GM04503 (cell line): ENCODE measurements at places on chromosomes 3 and 15.

DNA sequence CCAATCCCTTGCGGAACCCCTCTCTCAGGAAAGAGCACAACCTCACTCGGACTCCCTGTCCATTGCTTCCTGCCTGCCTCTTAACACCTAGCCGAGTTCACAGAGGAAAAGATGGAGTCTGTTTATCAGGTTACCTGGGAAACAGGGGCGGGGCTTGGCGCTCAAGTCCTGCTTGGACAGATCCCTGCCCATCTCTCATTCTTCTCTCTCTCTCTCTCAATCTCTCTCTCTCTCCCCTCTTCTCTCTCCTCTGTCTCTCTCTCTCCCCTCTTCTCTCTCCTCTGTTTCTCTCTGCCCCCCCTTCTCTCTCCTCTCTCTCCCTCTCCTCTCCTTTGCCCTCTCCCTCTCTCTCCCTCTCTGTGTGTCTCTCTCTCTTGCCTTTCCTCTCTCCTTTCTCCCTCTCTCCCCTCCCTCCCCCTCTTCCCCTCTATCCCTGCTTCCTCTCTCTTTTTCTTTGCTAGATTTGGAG, at the start of gene EFHB:
EFHB (minus strand) TSS at position 120 of the 469 bp plus-strand sequence. CDS start 199 bp downstream, outside the sequence.
- no peak for DNase-seq

- no peak for DNase-seq
These were observed 1.0 kb upstream of the CRYBG3 start for GRCh38 chr3:97820780-97821179.

GRCh38 chr3:113556946-113557335, 24.6 kb downstream of the SIDT1 start:
- no peak for DNase-seq

- DNase-seq = no peak
These were observed 891.3 kb downstream of the SQOR start for GRCh38 chr15:46525984-46526725.

DNA sequence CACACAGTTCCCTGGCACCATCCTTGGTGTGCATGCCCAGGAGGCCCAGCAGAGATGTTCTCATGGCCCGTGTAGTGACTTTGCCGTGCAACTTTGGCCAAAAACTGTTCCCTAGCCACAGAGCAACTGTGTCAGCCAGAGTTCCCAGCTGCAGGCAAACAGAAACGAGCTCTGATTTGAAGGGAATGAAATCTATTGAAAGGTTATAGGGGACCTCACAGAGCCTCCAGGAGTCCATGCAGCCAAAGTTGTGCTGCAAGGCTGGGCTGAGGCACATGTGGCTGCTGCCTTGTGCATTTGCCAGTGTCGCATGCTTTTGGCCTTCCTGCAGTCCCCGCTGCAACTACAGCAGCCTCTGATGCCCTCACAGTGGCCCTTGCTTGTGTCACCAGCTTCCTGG, 70.5 kb downstream of the PLXNA1 start:
- DNase-seq = no peak

GRCh38 chr3:98954791-98955604, 53.5 kb upstream of the DCBLD2 start:
- no peak for DNase-seq

- DNase-seq = no peak
These were observed 35.1 kb downstream of the B3GNT5 start for GRCh38 chr3:183288117-183288516.

DNA sequence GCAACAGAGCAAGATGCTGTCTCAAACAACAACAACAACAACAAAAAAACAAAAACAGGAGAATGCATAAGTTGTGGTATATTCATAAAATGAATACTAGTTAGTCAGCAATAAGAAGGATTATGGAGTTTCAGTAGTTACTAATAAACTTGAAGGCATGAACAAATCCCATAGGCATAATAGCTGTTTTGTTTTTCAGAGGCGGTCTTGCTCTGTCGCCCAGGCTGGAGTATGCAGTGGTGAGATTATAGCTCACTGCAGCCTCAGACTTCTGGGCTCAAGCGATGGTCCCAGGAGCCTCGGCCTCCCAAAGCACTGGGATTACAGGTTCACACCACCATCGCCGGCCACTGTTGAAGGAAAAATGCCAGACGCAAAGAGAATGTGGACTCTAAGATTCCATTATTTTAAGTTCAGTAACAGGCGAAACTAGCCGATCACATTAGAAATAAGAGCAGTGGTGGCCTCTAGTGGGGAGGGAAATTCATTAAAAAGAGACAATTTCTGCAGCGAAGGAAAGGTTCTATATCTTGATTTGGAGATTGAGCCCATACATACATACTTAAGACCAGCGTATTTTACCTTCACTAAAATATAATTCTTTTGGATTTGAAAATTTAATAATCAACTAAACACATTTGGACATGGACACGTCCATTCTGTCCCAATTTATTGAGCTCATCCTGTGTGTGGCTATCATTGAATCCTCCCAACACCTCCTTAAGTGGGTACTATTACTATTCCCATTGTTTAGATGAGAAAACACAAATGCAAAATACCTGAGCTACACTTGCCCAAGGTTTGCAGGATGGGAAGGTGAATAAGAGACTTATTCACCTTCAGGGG, 27.4 kb upstream of the HDAC11 start:
- no peak for DNase-seq

DNA sequence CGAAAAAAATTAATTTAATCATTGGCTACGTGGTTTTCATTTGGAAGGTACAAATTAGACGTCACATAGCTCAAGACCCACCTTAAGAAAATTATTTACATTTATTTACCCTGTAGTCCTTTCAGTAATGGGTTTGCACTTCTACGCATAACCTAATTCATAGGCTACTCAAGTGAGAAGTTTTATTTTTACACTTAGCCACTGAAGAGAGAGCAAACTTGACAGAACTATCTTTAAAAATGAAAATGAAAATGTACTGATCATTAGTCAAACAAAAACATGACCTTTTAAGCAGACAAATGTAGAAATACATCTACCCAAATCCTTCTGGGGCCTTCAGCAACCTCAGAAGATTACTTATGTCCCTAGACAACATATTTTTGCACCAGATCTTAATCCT, 269.4 kb upstream of the TTC14 start:
- no peak for DNase-seq

- DNase-seq = no peak
These were observed 101.8 kb downstream of the LRRK1 start for GRCh38 chr15:101020945-101021344.

DNA sequence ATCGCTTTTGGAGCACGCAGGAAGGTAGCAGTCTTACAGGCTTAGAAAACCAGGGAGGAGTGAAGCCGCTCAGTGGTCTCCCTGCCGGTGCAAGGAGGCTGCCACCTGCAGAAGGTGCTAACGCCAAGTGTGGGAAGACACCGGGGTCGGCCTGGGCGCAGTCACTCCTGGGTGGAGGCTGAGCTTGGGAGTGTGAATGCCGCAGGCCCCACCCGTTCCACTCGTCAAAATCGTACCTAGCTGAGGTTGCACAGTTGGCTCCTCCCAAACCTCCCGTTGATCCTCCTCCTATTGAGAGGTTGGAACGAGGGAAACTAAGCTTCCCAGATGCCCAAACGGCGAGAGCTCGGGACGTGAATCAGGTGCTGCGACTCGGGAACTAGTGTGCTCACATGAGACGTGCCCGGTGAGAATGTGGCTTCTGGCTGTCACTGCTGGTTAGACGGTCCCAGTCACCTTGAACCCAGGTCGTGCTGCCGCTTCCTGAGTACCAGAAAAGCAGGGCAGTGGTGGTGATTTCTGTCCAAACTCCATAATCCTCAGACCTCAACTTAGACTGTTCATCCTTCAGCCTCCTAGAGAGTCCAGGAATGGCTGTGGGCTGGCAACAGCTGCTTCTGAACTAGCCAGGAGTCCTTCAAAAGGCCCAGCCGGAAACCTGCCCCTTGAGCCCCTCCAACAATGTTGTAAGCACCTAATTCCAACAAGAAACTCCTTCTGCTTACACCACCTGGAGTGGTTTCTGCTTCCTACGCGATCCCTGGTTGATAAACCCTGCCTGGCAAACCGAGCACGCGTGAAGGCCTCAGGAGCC, 156.0 kb downstream of the XXYLT1 start:
- no peak for DNase-seq

DNA sequence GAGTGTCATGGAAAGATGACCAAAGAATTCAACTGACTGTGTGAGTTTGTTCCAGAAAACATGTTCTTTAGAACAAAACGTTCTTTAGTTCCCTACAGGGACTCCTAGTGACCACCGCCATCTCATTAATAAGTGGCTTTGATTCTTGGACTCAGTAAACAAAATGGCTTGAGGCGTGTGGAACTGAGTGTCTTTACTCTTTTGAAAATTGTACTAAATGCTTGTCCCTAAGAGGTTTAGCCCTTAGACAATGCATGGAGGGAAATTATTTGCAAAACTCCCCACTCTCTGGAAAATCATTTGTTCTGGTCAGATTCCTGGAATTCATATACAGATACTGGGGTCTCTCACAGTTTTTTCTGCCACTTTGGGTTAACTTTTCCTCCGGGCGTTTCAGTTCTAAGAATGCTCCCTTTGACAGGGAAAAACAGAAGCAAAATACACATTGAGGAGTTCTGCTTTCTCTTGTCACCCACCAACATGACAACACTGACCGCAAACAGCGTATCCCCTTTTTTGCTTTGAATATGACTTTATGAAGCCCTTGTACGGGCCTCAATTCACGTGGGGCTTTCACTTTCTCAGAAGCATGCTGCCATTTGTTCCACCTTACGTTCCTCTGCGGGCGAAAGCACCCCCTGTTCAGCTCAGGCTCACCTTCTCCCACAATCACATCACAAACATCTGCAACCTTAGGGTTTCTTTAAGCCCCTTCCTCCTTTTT, 15.3 kb upstream of the NRROS start:
- no peak for DNase-seq

GRCh38 chr3:129598000-129598381, 8.5 kb downstream of the PLXND1 start:
- DNase-seq = no peak

GRCh38 chr3:32384938-32385337, 6.7 kb upstream of the CMTM7 start:
- no peak for DNase-seq

DNA sequence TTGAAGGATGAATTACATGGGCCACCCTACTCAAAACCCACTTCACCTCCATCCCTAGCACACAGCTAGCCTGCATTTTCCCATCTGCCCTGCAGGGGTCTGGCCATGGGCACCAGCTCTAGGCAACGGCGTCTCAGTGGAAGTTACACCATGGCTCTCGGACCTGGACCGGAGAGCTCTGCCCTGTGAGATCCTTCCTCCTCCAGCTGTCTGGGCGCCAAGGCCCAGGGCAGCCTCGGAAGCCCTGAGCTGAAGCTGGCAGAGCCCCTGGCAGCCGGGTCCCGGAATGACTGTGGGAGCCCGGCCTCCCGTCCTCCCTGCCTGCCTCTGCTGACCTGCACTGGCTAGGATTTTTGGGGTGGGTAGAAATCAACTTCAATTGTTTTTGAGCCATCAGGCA, 98.9 kb downstream of the CHSY1 start:
- DNase-seq = no peak

GRCh38 chr15:98842192-98842972, 165.2 kb downstream of the PGPEP1L start:
- no peak for DNase-seq

GRCh38 chr3:43028001-43028400, 48.9 kb downstream of the GASK1A start:
- DNase-seq = no peak

- peak; percentile 40 for DNase-seq
These were observed 223.2 kb upstream of the THBS1 start for GRCh38 chr15:39357480-39358268.

GRCh38 chr3:71302604-71303003, 280.9 kb downstream of the FOXP1 start:
- no peak for DNase-seq

DNA sequence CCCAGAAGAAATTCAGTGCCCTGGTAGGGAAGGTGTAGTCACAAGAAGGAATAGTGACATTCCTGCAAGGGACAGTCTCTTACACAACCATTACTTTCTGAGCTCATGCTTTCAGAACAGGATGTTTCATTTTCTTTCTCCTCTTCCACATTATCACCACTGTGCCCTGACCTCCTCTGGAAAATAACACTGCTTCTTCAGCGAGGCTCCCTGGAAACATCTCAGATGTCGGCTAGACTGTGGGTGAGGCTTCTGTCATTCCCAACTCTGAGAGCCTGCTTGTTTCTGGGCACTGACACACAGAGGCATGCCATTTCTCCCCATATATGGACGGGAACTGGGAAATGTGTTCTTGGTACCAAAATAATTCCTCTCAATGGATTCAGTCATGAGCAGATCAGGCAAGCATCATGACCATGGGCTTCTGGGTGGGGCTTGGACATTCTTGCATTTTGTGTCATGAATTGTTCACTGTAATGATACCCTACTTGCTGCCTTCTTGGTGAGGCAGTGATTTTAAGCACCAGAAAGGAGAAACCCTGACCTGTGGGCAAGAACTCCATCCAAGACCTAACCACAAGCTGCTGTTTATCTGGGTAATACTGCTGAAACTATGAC, 14.3 kb upstream of the TNFAIP8L3 start:
- peak; percentile 73 for DNase-seq

GRCh38 chr3:49076646-49077045, 17.2 kb downstream of the QRICH1 start:
- DNase-seq = no peak

- DNase-seq = no peak
These were observed 8.8 kb downstream of the NUSAP1 start for GRCh38 chr15:41341519-41341918.

GRCh38 chr3:122099255-122099654, 44.1 kb downstream of the CD86 start:
- DNase-seq = no peak

- no peak for DNase-seq
These were observed 4.9 kb downstream of the PRICKLE2 start for GRCh38 chr3:64220161-64220914.

- DNase-seq = no peak
These were observed 95.4 kb downstream of the ZNF621 start for GRCh38 chr3:40620151-40620550.

DNA sequence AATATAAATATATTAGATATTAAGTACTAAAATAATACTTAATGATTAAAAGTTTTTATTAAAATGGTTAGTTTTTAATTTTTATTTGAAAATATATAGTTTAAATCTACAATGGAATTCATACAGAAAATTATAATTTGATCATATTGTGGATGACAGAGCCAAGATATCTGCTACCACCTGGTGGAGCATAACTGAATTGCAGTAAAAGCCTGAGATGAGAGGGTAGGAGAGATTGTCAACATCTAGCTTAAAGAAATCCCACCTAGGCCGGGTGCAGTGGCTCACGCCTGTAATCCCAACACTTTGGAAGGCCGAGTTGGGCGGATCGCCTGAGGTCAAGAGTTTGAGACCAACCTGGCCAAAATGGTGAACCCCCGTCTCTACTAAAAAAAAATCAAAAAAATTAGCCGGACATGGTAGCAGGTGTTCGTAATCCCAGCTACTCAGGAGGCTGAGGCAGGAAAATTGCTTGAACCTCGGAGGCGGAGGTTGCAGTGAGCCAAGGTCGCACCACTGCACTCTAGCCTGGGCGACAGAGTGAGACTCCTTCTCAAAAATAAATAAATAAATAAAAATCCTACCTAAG, 25.1 kb upstream of the CSTA start:
- DNase-seq = no peak
